ENCODE measurements at places on chromosomes 6 and 20.
A peak's percentile ranks its signal among the peaks of the same experiment; 100 is the strongest.

- DNase-seq: no peak
These were observed 30.4 kb downstream of the HLA-DPB1 start for GRCh38 chr6:33105916-33106871.

DNA sequence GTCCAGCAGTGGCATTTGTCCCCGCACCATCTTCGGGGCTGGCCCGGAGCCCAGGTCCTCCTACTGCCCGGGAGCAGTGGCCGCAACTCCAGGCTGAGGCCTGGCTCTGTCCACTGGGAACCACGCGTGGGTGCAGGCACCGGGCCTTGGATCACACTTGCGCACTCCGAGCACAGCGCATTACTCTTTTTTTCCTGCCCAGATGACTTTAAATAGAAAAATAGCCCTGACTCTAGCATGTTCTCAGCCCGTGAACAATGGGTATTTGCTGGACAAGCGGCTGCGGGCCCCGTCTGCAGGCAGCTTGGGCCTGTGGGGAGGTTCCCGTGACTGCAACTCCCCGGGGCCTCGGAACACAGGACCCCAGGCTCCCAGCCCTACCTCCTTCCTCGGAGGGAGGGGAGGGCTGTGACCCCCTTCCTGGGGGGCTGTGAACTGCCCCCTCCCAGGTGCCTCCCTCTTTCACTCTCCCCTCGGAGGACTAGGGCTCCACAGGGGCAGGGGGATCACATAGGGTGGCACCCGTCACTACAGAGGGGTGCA lies 162.2 kb downstream of the TBXT start:
- DNase-seq: no peak

GRCh38 chr20:18808712-18809111 lies 4.9 kb upstream of the SCP2D1 start:
- DNase-seq: no peak

DNA sequence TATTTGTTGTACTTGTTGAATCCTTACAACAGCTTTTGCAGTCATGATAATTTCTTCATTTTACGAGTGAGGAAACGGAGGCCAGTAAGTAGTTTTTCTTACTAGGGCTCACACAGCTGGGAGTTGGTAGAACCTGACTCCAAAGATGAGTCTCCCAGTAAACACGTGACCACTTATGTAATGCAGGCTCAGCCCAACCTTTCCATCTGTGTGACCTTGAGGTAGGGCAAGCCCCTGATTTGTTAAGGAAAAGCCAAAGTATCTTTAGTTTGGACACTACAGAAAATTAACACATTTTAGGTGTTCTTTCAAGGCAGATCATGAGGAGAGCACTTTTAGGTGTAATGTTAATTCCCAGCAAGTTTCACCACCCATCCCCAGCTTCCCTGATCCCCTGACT lies 111.3 kb downstream of the LRRC1 start:
- no peak for DNase-seq

GRCh38 chr6:137780447-137781034 lies 86.5 kb upstream of the TNFAIP3 start:
- DNase-seq: no peak

DNA sequence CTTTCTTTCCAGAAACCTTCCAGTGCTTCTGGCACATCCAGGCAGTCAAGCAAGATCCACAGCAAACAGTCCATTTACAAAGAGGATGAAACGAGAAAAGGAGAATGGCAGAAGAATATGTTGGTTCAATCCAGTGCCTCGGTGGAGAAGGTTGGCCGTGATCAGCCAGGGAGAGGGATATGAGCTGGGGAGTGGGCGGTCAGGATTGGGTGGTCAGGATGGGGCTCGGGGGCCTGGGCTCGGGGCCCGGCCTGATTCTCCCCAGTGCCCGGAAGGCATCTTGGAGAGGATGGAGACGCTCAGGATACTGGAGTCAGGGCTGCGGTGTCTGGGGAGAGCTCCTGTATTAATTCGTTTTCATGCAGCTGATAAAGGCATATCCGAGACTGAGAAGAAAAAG lies 61.3 kb downstream of the EFCAB8 start:
- no peak for DNase-seq

DNA sequence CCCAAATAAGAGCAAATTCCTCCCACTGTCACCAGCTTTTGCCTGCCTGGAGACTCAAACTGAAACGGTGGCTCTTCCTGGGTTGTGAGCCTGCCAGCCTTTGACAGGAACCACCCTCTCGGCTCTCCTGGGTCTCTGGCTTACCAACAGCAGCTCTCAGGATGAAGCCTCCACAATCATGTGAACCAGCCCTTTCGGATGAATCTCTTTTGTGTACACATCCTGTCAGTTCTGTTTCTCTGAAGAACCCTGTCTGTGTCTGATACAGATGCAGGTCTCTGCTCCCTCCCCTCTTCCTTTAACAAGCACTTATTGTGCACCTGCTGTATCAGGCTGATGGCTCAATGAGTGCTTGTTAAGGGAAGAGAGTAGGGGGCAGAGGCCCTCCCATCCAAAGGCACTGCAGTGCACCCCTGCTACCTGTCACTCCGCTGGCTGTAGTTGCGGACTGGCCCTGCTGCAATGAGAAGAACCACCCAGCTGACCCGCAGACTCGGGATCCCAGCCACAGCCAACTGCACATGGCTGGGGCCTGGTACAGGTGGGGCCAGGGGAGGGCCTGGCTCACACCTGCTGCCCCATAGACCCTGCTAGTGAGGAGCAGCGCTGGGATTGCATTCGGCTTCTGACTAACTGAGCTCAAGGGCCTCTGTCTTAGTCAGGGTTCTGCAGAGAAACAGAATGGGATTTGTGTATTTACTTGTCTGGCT lies 120.1 kb upstream of the PMEPA1 start:
- DNase-seq: no peak

DNA sequence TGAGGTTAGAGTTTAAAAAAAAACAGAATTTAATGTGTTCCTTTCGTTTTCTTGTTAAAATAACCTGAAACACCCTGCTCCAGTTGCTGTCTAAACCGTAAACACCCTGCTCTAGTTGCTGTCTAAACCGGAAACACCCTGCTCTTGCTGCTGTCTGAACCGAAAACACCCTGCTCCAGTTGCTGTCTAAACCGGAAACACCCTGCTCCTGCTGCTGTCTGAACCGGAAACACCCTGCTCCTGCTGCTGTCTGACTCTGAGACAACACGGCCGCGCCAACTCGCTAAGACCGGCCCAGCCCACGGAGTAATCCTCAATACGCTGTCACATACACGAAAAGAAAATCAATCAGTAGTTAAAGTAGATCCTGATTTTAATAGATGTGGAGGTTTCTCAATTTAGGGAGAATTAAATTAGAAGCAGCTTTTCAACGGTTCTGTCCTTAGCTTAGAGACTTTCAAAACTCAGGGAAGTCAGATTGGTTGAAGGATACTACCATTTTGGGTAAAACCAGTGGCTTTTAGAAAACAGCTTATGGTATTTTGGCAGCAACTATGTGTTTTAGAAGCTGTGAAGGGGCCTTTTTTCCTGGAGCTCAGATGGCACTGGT lies 98.3 kb downstream of the RAMACL start:
- peak; percentile 74 for DNase-seq

- DNase-seq: no peak
These were observed 3.3 kb downstream of the ANKRD6 start for GRCh38 chr6:89436226-89436625.

- no peak for DNase-seq
These were observed 242.1 kb downstream of the DLL1 start for GRCh38 chr6:170048615-170049256.

- no peak for DNase-seq
These were observed 34.8 kb upstream of the PLCB1 start for GRCh38 chr20:8097307-8097706.

DNA sequence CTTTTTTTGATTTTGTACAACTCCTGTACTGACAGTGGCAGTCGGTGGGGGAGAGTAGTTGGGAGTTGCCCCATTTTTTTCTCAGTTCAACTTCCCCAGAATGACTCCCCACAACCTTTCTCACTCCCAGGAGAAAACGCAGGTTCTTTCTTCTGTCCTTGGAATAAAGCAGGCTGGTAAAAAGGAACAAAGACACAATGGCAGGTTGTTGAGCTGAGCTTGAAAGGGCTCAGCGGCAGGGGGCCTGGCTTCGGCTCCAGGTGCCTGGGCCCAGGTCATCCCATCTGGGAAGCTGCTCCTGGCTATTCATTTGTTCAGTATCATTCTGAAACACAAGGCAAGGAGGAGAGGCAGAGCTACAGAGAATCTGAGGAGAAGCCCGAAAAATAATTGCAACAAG lies 46.2 kb downstream of the PROKR2 start:
- no peak for DNase-seq

DNA sequence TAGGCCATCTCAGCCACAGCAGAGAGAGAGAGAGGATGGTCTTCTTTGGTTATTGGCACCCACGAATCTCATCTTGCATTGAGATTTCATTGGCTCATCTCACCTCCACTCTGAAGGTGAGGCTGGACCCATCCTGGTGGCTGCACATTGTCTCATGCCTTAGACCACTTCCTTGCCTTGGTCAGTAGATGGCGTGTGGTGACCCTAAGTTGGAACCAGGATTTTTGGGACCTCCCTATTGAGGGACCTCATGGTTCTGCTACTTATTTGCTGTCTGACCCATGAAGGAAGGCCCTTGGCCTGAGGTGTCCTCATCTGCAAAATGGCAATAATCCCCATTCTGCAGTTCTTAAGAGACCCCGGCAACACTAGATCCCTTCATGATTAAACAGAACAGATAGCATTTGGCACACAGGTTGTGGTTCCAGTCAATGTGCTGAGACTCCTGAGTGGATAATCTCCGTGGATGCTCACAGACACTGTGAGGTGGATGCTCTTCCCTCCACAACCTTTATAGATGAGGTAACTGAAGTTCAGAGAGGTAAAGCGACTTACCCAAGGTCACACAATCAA lies 21.5 kb upstream of the AAR2 start:
- DNase-seq: no peak

- DNase-seq: no peak
These were observed 53.0 kb upstream of the GPR6 start for GRCh38 chr6:109925075-109925474.

GRCh38 chr20:36350439-36350838 lies 44.3 kb downstream of the DLGAP4 start:
- no peak for DNase-seq

GRCh38 chr20:19249106-19249879 lies 36.9 kb downstream of the SLC24A3 start:
- no peak for DNase-seq

- DNase-seq: no peak
These were observed 8.0 kb upstream of the RAET1E start for GRCh38 chr6:149905911-149906371.

DNA sequence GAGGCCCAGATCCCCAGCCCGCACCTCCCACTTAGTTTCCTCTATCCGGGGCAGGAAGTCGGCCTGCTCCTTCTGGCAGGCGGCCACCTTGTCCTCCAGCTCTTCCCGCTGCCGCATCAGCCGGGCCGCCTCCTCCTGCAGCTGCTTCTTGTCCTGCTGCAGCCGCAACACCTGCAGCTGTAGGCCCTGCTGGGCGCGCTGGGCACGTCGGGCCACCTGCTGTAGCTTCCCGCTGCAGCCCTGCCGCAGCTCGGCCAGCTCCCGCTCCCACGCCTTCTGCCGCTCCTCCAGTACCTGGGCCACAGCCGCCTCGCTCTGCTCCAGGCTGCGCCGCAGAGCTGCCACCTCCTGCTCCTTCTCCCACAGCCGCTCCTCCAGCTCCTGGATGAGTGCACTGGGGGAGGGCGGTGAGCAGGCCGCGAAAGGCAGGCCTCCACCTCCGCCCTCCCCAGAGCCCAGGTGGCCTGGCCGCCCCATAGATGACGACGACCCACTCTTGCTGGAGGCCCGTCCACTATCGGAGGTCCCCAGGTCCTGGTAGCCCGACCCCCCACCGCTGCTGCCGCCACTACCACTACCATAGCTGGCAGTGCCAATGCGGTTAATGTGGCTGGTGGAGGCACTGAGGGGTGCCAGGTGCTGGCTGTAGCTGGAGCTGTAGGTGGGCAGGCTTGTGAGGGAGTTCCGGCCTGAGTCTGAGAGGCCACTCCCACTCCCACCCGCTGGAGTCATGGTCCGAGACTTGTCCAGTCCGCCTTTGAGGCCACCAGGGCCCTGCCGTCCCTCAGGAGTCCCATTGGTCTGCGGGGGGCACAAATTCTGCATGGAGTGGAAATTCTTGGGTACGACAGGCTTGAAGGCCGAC lies 6.0 kb upstream of the FASTKD5 start:
- no peak for DNase-seq

DNA sequence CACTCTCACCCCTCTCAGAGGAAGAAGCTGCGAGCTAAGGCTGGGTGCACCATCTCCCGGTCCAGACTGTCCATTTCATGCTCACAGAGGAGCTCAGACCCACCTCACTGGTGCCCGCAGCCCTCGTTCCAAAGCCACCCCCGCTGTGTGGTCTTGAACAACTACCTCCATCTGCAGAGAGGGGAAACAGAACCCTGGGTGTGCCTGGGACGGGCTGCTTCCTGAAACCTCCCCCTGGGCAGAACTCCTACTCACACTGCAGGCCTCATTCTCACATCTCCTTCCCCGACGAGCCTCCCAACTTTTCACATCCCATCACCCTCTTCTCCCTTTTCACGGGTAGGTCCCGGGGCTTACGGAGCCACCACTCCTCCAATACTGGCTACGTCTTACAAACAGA lies 18.1 kb downstream of the PMEPA1 start:
- DNase-seq: no peak

DNA sequence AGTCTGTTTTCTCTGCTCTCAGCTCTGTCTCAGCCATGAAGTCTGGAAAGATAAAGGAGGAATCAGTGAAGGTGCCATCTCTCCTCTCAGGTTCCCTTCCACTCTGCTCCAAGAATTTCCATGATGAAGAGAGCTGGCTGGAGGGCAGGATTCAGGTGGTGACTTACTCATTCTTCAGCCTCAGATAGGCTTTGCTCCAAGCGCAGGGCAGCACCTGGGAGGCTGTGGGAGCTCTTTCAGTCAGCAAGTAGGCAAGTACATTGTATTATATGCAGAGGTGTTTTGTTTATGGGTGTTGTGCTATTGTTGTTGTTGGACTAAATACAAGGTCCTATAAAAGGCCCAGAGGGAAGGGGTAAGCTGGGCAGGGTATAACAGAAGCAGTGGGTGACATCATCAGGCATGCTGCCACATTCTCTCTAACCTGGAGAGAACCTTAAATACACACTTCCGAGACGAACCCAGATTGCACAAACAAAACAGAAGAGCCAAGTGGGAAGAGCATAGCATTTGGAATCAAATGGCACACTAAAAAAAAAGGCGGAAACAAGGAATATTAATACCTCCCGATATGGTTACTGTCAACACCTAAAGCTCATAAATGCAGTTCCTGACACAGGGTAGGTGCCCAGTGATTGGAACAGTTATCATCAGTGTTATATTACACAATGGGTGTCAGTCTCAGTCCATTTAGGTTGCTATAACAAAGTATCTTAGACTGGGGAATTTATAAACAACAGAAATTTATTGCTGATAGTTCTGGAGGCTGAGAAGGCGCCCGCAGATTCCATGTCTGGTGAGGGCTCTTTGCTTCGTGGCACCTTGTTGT lies 14.5 kb upstream of the PSMG4 start:
- no peak for DNase-seq

DNA sequence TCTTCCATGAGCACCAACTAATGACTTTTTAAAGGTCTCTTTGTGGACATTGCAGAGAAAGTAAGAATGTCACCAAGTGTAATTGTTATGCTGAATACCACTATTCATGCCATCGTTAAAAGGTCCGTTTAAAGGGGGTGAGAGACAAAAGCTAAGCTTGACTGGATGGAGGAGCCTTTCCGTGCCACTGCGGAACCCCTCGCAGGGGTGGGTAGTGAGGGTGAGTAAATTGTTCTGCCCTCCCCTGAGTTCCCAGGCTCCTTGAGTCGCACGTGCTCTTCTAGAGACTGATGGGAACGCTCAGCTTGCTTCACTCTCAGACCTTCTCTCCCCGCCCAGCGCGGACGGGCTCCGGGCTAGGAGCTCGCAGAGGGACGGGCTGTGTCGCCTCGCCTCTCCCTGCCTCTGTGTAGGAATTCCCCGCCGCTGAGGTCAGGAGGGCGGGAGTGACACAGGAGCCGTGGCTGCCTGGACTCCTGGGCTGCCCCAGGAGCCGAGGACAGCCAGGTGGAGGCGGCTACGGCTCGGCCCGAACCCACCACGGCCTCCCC lies 314.8 kb upstream of the QKI start:
- DNase-seq: no peak
